Progenitor cell of endocrine pancreas (in vitro differentiated cells): ENCODE measurements at places on chromosomes 1 and 21.

GRCh38 chr21:31098576-31099005 lies 60.3 kb upstream of the KRTAP19-8 start:
- DNase-seq, result peak; percentile 61

DNA sequence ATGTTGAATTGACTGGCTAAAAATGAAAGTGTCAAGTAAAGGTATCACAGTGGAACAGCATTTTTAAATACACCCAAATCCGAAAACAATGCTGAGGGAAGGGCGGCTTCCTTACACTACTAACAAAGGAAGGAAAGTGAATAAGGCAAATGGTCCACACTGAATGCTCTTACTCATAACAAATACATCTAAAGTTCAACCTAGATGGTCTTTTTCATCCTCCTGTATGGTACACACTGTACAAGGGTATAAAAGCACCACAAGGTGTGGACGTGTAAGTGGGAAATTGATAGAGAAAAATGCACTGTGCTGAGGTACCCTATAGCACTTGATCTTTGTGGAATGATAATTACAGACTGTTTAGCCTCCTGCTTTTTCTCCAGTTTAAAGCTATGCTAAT lies 7.1 kb upstream of the PALMD start:
- DNase-seq, result no peak

GRCh38 chr1:44303532-44303931 lies 51.5 kb downstream of the ERI3 start:
- no peak for DNase-seq

DNA sequence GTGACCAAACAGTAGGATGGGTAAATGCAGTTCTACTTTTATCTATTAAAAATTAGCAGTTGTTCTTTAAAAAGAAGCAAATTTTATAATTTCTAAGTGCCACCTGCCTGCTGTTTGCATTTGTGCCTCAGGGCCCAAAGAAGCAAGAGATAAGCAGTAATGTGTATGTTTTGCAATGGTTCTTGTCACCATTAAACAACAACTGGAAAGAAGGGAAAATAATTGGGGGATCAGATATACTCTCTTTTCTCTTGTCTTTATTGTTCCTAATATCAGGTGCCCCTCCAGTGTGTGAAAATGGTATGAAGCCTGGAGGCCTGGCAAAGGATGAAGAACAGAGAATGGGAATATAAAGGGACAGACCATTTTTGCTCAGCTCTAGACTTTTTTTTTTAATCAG lies 9.6 kb downstream of the B3GALT2 start:
- no peak for DNase-seq

DNA sequence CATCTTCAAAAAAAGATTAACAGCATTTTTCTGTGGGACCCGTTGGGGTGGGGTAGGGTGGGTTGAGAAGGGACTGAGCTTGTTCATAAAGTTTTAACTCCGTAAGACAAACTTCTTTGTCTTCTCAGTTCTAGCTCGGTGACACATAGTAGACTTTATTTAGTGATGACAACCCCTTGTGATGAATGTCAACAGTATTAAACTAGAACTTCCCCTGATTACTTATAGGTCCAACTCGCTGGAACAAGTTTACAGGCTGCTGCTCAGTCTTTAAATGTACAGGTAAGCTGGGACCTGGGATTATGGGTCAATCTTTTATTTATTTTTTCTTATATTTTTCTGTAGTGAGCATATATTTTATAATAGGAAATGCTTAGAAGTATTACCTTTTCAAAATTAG lies 148.4 kb downstream of the CD247 start:
- DNase-seq, result no peak

- DNase-seq, result no peak
Observed at GRCh38 chr1:151851886-151852285, 1.6 kb downstream of the THEM5 start.

DNA sequence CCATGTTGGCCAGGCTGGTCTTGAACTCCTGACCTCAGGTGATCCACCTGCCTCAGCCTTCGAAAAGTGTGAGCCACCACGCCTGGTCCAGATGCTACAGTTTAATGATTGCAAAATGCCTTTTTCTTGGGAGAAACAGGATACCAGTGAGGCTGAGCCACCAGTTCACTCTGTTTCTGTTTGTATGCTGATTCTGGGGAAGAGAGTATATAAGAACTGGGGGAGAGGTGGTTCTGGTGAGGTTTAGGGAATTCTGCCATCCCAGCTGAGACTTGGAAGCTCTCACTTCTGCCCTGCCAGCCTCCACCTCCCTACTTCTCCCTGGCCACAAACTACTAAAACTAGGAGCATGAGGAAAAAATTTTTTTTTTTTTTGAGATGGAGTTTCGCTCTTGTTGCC lies 8.1 kb upstream of the PMF1 start:
- no peak for DNase-seq

DNA sequence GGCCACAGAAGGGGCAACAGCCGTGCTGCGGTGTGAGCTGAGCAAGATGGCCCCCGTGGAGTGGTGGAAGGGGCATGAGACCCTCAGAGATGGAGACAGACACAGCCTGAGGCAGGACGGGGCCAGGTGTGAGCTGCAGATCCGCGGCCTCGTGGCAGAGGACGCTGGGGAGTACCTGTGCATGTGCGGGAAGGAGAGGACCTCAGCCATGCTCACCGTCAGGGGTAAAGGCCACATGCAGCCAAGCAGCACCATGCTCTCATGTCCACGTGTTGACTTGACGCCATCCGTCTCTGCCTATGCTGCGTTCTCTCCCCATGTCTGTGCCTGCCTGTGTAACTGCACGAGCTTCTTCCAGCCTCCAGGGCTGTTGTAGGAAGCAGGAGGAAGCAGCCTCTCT lies 85.5 kb downstream of the OBSCN start:
- DNase-seq, result no peak

DNA sequence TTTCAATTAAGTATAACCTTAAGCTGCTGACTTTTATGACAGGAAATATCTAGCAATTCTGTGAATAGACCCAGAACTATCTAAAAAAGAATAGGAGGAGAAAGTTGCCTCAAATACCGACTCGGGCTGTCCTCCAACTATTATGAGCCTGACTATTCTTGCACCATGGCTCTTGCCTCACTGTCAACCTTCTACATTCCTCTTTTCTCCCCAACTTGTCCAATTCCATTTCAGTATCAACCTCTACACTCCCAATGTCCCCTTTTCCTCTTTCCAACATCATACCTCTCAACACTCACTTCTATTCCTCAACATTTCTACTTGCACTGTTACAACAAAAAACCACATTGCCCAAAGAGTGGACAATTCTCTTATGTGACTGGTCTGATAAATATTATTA lies 2.3 kb downstream of the ZZZ3 start:
- no peak for DNase-seq

- no peak for DNase-seq
Observed at GRCh38 chr1:230572121-230573105, 69.9 kb upstream of the COG2 start.

- DNase-seq, result no peak
Observed at GRCh38 chr1:111819566-111820263, 64.0 kb downstream of the DDX20 start.

DNA sequence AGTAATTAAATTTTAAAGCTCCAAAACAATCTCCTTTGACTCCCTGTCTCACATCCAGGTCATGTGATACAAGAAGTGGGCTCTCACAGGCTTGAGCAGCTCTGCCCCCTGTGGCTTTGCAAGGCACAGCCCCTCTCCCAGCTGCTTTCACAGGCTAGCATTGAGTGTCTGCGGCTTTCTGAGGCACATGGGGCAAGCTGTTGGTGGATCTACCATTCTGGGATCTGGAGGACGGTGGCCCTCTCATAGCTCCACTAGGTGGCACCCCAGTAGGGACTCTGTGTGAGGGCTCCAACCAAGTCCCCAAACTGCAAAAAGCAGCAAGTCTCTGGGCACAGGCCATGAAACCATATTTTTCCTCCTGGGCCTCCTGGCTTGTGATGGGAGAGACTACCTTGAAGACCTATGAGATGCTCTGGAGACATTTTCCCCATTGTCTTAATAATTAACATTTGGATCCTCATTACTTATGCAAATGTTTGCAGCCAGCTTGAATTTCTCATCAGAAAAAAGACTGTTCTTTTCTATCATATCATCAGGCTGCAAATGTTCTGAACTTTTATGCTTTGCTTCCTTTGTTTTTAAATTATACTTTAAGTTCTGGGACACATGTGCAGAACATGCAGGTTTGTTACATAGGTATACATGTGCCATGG lies 554.1 kb upstream of the OLFM3 start:
- DNase-seq, result peak; percentile 9

- no peak for DNase-seq
Observed at GRCh38 chr1:65948609-65949229, 156.0 kb downstream of the PDE4B start.

GRCh38 chr1:158552296-158552695 lies 1.9 kb downstream of the OR6Y1 start:
- no peak for DNase-seq

DNA sequence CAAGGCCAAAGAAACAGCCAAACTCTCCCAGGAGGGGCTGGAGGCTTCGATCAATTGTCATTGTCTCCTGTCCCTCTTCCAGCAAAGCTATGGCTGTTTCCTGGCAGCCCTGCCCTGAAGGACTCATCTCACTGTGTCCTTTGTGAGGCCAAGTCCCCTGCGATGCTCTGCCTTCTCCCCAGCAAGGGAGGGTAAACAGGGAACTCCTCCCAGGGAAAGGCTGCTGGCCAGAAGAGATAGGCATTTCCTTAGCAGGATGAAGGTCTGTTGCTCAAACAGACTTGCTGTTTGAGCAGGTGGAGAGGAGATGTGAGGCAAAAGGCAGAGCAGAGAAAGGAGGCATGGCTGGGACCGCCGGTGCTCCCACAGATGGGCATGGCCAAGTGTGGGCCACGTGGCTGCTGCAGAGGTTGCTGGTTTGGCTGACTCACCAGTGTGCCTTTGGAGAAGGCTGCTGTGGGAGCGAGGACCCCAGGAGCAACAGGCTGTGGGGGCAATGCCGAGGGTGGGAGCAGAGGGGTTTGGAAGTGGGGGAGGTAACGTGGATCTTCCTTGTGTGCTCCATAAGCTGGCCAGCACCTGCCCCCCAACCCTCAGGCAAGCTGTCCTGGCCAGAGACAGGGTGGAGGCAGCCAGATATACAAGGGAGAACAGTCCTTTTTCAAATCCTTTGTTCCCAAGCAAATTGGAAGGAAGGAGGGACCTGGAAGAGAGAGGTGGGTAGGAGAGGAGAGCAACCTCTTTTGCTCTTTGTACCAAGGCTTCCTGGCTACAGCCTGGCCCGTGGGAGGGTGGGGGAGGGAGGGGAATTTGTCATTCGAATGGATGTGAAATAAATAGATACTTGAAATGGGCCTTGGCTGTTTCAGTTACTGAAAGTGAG lies 449.8 kb downstream of the SIPA1L2 start:
- DNase-seq, result no peak

DNA sequence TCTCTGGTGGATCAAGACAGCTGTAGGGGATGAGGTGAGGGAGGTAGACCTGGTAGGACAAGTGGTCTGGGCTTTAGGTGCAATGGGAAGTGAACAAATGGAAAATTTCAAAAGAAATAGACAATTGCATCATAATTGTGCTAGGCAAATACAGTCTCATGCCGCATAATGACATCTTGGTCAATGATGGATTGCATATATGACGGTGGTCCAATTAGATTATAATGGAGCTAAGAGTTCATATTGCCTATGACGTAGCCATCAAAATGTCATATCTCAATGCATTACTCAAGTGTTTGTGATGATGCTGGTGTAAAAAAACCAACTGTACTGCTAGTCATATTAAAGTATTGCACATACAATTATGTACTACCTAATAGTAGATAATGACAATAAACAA lies 19.0 kb downstream of the KCNK2 start:
- no peak for DNase-seq

DNA sequence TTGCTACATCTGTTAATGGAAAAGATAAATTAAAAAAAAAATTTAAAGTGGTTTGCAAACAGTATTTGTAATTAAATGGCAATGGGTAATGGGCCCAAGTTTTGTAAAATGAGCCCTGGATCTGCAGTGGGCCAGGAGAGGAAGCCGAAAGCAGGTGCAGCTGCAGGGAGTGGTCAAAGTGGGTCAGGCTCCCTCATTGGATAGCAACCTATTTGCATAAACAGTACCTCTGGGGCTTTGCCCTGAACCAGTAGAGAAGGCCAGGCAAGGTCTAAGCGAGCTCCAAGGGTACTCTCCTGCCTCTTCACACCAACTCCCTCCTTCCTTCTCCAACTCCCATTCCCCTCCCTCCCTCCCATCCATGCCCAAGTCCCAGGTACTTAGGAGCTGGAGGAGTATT lies 138.9 kb downstream of the HMGB4 start:
- DNase-seq, result no peak

GRCh38 chr1:74199504-74199903 lies 1.5 kb downstream of the FPGT start:
- DNase-seq, result no peak

DNA sequence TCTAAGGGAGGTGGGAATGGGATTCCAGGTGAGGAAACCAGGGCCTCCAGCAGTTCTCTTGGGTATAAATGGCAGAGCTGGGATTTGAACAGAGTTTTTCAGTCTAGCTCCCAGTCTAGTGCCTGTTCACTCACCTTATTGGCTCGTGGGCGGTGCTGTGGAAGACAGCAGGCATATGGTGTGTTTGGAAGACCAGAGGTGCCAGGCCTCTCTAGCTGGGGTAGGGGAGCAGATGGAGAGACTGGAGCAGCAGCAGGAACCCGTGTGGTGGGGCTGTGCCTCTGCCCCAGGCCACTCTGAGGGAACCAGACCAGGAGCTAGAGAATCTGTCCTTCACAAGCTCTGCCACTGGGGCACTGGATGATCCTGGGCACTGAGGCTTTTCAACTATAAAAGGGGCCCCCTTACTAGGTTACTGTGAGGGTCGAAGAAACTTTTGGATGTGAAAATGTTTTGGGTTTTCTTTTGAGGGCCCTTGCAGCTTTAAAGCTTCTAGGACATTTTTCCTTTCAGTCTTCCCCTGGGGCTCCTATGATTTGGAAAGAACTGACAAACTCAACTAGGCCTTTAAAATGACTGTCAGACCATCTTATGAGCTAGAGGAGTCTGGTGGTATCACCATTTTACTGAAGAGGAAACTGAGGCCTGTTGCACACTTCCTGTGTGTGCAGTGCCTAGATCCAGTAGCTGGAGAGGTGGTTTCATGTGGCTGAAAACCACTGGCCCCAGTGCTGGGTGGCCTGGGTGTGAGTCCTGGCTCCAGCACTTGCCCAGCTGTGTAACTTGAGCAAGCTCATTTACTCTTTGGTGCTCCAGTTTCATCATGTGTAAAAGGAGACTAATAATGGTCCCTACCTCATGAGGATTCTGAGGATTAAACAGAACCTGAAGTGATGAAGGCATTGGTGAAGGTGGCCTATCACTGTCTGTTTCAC lies 6.1 kb downstream of the DMRTB1 start:
- DNase-seq, result no peak

- no peak for DNase-seq
Observed at GRCh38 chr1:41745022-41745421, 173.7 kb downstream of the HIVEP3 start.

GRCh38 chr1:232704256-232704655 lies 74.3 kb upstream of the SIPA1L2 start:
- DNase-seq, result no peak

- DNase-seq, result no peak
Observed at GRCh38 chr1:232962761-232963745, 12.6 kb downstream of the NTPCR start.
